ENCODE measurements at places on chromosomes 5 and 9. TPM values are rescaled to one million over a fixed set of nuclear protein-coding genes. Genes with fewer than 3 reads are reported as not detected.

The MYMK gene
- not detected for polyA plus RNA-seq

DNA sequence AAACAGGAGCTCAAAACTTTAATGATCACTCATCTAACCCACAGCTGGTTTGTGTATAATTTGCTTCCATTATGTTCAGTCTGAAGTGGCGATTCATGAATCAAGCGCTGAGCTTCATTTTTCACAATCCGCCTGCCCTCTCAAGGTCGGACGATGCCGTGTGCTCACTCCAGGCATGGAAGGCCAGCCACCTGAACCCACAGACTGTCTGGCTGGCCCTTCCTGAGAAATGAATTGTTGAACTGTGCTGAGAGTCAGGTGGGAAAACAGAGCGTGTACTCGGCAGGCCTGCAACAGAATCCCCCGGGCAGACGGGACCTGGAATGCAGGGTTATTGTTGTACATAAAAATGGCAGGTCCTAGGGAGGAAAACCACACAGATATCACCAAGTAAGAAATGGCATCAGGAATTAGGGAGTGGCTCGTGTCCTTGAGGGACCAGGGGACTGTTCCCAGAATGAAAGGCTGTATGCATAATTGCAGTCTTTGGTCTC, 375.7 kb downstream of the IRX2 start:
- no peak for DNase-seq

The IL31RA gene
- not detected for polyA plus RNA-seq

GRCh38 chr5:133387091-133387490, 225.2 kb downstream of the FSTL4 start:
- peak; percentile 4 for DNase-seq

DNA sequence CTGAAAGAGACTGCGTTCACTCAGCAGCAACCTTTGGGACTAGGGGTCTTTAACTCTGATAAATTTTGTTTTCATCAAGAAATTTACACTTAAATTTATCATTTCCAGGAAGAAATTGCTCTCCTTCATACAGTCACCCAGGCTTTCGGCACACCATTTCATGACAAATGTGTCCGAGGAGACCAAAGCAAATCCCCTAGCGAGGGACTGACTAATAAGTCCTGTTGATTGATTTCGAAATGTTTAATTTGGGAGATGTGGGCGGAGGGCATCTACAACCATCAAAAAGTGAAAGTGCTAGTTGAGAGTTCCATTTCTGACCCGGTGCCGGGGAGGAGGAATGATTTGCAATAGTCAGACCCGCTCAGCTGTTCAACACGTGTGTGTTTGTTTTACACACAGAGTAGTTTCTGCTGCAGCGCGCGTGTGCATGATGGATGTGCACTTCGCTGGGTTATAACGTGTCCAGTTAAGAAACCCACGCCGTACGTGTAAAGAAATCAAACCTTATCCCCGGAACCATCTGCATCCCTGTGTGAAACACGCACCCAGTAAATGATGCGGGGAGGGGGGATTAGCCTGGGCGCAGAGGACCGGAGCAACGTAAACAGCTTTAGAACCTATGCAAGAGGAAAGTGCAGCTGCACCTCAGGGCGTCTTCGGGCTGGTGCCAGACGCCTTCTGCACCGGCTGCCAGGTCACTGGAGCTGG, 845 bp upstream of the NR4A3 start:
- peak; percentile 60 for DNase-seq
